ENCODE measurements at places on chromosomes 3 and 15. TPM values are rescaled to one million over a fixed set of nuclear protein-coding genes. Genes with fewer than 3 reads are reported as not detected.

TNK2 gene
- 4.4 TPM for polyA plus RNA-seq

DNA sequence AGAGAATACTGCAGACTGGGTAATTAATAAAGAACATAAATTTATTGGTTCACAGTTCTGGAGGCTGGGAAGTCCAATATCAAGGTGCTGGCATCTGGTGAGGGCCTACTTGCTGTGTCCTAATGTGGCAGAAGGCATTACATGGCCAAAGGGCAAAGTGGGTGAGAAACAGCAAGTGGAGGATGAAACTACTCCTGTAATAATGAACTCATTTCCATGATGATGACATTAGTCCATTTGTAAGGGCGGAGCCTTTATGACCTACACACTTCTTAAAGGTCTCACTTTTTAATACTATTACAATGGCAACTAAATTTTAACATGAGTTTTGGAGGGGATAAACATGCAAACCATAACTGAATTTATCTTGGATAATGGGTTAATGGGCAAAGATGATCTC, 139.6 kb upstream of the SGO1 start:
- DNase-seq = no peak

SOX14 gene
- not detected for polyA plus RNA-seq

DNA sequence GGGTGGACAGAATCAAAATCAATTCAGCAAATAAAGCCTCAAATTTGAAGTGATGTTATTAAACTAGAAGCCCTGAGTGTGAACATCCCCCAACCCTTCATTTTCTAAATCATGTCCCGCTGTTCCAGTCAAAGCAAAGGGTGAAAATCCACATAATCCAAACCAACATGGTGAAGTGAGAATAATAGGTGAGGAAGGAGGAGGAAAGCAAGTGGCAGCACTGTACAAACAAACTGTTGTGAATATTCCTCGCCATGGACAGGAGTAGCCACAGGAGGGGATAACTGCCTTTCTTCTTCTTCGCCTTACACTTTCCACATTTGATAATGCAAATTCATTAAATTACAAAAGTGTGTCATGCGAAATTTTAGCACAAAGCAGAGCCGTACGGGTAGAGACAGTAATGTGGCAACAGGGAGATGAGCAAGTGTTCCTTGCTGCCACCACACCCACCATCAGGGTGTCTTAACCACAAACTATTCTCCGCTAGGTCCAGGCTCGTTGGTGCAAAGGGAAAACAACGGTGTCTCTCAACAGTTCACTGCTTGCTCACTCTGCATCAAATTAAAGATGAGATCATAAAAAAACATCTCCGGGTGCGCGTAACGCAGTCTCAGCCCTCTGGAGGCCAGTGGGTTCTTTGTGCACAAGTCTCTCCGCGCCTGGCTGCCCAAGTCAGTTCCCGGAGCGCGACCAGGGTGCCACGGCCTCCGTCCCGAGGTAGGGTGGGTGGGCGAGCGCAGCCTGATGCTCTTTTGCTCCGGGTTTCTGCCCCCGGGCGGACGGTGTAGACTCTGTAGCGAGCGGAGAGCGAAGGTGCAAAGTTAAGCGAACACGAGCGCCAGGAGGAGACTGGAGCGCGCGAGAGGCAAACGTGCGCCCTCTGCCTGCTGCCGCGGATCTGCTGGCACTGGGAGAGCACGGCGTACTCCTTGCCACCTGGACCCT, 6.7 kb downstream of the EPHA3 start:
- DNase-seq = no peak

- no peak for DNase-seq
Measured at GRCh38 chr3:8975081-8976020, 12.1 kb upstream of the RAD18 start.

FSIP1 gene
- 0.43 TPM for polyA plus RNA-seq

DNA sequence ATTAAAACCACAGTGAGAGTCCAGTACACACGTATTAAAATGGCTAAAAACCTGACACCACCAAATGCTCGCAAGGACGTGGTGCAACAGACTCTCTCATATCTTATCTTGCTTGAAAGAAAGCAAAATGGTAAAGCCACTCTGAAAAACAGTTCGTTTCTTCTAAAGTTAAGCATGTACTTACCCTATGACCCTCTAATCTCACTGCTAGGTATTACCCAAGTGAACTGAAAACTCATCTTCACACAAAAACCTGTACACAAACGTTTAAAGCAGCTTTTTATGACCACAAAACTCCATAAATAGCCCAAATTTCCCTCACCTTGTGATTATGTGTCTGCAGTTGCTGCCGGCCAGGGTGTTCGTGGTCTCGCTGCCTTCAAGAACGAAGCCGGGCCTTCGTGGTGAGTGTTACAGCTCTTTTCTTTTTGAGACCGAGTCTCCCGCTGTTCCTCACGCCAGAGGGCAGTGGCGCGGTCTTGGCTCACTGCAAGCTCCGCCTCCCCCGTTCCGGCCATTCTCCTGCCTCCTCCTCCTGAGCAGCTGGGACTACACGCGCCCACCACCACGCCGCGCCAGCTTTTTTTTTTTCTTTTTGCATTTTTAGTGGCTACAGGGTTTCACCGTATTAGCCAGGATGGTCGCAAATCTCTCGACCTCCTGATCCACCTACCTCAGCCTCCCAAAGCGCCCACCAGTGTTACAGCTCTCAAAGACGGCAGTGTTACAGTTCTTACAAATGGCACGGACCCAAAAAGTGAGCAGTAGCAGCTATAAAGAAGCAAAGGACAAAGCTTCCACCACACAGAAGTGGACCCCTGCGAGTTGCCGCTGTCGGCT, 165.4 kb downstream of the TJP1 start:
- DNase-seq = no peak

GRCh38 chr3:196947136-196947859, 5.0 kb upstream of the NCBP2 start:
- no peak for DNase-seq

- no peak for DNase-seq
Measured at GRCh38 chr3:185789891-185790830, 34.7 kb downstream of the IGF2BP2 start.

MORC1 gene
- polyA plus RNA-seq = not detected

GRCh38 chr3:129139911-129140310, 18.3 kb upstream of the RAB43 start:
- DNase-seq = no peak

DNA sequence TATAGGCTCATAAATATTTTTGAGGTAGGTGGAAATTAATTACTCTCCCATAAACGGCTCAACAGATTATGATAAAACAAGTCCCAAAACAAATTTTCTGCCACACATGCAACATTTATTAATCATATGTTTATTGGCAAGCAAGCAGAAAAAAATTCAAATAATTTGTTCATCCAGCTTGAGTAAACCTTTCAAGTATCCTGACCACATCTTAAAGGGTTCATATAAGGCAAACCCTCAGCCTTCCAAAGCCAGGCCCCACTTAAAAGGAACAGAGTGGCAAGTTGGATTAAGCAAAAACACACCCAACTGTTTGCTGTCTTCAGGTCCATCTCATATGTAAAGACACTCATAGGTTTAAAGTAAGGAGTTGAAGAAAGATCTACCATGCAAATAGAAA, 1042.3 kb downstream of the DIPK2A start:
- DNase-seq = no peak

DNA sequence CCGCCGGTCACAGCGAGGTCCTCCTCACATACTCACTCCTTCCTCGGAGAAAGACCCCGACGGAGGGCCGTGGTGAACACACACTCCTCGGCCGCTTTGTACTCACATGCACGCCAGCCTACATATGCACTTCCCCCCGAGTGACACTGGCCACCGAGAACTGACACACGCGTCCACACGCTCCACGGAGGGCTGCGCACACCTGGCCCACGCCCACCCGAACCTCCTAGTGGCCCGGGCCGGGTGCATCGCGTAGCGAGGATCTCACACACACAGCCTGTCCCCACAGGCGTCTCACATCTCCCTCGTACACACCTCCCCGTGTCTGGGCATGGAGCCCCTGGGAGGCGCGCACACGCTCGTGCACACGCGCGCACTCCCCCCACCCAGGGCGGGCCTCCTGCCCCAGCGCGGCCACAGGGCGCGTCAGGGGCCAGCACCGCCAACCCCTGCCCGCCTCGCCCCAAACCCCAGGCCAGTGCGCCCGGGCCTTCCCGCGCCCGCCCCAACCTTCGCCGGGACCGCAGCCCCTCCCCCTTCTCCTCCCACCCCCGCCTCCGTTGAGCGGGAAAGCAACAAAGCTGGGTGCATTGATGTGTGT, 411 bp upstream of the C3orf70 start:
- DNase-seq = no peak

DNA sequence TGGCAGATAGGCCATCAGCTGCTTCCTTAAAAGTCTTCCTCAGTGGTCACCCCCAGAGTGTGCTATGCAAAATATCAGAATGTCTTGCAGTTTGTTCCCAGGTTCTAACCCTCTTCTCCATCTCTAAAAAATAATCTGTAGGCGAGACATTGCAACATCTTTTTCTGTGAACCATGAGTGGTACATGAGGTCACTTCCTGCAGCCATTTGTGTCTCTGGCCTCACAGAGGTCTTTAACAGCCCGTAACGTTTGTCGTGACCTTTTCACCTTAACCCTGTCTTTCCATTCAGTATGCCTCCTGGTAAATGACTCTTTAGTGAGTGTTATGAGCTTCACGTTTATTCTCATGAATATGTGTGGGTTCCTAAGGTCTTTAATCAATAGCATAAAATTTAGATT, 145.4 kb downstream of the KLHL25 start:
- peak; percentile 33 for DNase-seq

GRCh38 chr3:98823791-98824190, 60.7 kb downstream of the ST3GAL6 start:
- no peak for DNase-seq

DNA sequence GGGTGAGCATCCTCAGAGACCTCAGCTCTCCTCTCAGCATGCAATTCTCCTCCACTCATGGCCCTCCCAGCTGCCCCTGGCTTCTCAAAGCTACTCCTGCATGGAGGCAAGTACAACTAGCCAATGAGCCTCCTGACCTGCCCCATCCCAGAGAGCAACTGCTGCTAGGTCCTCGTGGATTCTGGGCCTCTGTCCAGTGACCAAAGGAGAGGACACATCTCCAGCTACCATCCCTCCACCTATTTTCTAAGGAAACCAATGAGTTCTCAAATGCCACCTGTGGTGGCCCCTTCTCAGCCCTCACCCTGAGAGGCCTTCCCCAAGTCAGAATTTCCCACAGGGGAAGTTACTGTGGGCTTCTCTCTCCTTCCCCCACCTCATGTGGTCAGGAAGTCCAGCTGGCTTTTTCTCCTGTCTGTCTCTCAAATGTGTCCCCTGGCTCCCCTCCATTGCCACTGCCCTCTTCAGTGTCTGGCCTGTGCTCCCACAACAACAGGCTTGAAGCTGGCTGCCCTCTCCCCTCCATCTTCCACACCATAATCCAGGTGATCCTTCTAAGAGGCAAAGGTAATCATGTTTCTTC, 43.0 kb downstream of the LIPC start:
- DNase-seq = no peak

CELF6 gene
- polyA plus RNA-seq = 0.10 TPM
